Bladder microvascular endothelial cell (primary cell): ENCODE measurements at places on chromosomes 5 and 9. TPM values are rescaled to one million over a fixed set of nuclear protein-coding genes. Genes with fewer than 3 reads are reported as not detected.

The GADD45G gene
- total RNA-seq: 0.44 and 0.49 TPM in 2 replicates

The SREK1IP1 gene
- total RNA-seq: 8.7 and 18.4 TPM in 2 replicates

The LHFPL2 gene
- total RNA-seq: 29.8 and 78.5 TPM in 2 replicates

The NOXA1 gene
- total RNA-seq: 0.97 and 2.1 TPM in 2 replicates

The C5orf58 gene
- total RNA-seq: not detected in 2 replicates

The LYRM7 gene
- 2.3 and 4.6 TPM in 2 replicates for total RNA-seq

The ST8SIA4 gene
- total RNA-seq: 3.2 and 9.4 TPM in 2 replicates

The PCDHB7 gene
- 0.16 and 1.5 TPM in 2 replicates for total RNA-seq

The CDO1 gene
- 0.63 and 0.81 TPM in 2 replicates for total RNA-seq

The HMMR gene
- 18.9 and 35.9 TPM in 2 replicates for total RNA-seq

The CCL27 gene
- total RNA-seq: 0.16 TPM in 1 of 2 replicates, not detected in the other

The FAT2 gene
- total RNA-seq: under 0.01 TPM in 1 of 2 replicates, not detected in the other

The ADRA1B gene
- under 0.01 and 0.76 TPM in 2 replicates for total RNA-seq

The CTNND2 gene
- total RNA-seq: not detected in 2 replicates

The DIPK1B gene
- 109 and 161 TPM in 2 replicates for total RNA-seq

The MOB3B gene
- under 0.01 and 2.0 TPM in 2 replicates for total RNA-seq

The MARCOL gene
- not detected in 2 replicates for total RNA-seq

The TMEM8B gene
- total RNA-seq: 0.16 and 0.57 TPM in 2 replicates

The OTP gene
- total RNA-seq: not detected in 2 replicates

The CCDC192 gene
- total RNA-seq: not detected in 2 replicates

The GFI1B gene
- total RNA-seq: not detected in 2 replicates

The GCNT1 gene
- 2.9 and 12.5 TPM in 2 replicates for total RNA-seq

The RNF208 gene
- total RNA-seq: 0.16 and 0.31 TPM in 2 replicates

The SGCD gene
- under 0.01 and 0.38 TPM in 2 replicates for total RNA-seq

The GRM6 gene
- total RNA-seq: not detected in 2 replicates

The GMCL2 gene
- not detected in 2 replicates for total RNA-seq

The GABRA6 gene
- not detected in 2 replicates for total RNA-seq

The PROP1 gene
- total RNA-seq: not detected in 2 replicates

The CTXN3 gene
- not detected in 2 replicates for total RNA-seq

The CDKN2A gene
- 1.3 and 5.4 TPM in 2 replicates for total RNA-seq

The LEAP2 gene
- under 0.01 and 0.38 TPM in 2 replicates for total RNA-seq

The CD74 gene
- total RNA-seq: 5.7 and 10.7 TPM in 2 replicates

The SH3PXD2B gene
- total RNA-seq: 7.4 and 22.9 TPM in 2 replicates

The ZBED3 gene
- total RNA-seq: 0.65 and 2.0 TPM in 2 replicates

The HABP4 gene
- 6.5 and 10.1 TPM in 2 replicates for total RNA-seq

The CXXC5 gene
- total RNA-seq: 8.7 and 30.0 TPM in 2 replicates

The DHFR gene
- 19.5 and 20.6 TPM in 2 replicates for total RNA-seq

The UNC5A gene
- total RNA-seq: 0.97 and 3.3 TPM in 2 replicates

The MSX2 gene
- 0.06 TPM in 1 of 2 replicates, not detected in the other for total RNA-seq

The CDC14B gene
- total RNA-seq: 0.81 and 10.7 TPM in 2 replicates

The OGN gene
- total RNA-seq: not detected in 2 replicates

The ADAMTS16 gene
- not detected in 2 replicates for total RNA-seq

The SPINK7 gene
- total RNA-seq: not detected in 2 replicates

The PTBP3 gene
- total RNA-seq: 27.8 and 48.1 TPM in 2 replicates

The CER1 gene
- total RNA-seq: not detected in 2 replicates

The SRP19 gene
- 40.2 and 73.8 TPM in 2 replicates for total RNA-seq

The RBM27 gene
- 15.1 and 38.1 TPM in 2 replicates for total RNA-seq

The WNT8A gene
- not detected in 2 replicates for total RNA-seq

The IFNB1 gene
- total RNA-seq: not detected in 2 replicates
